RCC 7860 (cell line): ENCODE measurements at places on chromosomes 12 and 14.

GRCh38 chr12:21323736-21324135 lies 11.0 kb downstream of the SLCO1A2 start:
- no peak for DNase-seq

DNA sequence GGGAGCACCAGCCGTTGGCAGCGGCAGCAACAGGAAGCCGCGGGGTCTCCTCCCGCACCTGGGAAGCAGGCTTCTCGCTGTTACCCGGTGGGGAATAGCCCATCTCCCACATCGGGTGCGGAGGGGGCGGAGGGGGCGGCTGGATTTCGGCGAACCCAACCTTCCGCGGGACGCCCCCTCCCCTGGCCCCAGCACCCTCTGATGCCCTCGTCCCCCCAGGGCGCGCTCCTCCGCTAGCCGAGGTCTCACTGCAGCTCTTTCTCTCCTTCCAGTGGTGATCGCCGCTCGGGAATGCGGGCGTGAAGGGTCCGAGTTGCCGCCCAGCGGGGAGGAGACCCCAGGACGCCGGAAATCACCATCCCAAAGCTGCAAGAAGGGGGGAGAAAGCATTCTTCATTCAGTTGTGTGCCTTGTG lies 303 bp downstream of the SAMD4A start:
- no peak for DNase-seq

DNA sequence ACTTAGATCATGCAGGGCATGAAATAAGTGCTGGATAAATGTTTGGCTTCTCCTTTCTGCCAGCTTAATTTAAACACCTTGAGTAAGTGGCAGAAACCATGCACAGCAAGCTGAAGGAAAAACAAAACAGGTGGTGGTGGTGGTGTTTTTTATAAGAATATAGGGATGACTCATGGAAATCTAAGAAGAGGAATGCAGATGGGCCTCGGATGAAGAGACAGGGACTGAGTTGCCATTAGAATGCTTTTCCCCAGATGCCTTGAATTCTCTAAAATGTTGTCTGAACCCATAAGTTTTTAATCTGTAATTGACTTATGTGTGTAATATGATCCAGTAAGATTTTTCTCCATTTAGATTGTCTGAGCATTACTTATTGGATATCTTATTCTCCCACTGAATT lies 93.1 kb upstream of the ZDHHC17 start:
- no peak for DNase-seq

DNA sequence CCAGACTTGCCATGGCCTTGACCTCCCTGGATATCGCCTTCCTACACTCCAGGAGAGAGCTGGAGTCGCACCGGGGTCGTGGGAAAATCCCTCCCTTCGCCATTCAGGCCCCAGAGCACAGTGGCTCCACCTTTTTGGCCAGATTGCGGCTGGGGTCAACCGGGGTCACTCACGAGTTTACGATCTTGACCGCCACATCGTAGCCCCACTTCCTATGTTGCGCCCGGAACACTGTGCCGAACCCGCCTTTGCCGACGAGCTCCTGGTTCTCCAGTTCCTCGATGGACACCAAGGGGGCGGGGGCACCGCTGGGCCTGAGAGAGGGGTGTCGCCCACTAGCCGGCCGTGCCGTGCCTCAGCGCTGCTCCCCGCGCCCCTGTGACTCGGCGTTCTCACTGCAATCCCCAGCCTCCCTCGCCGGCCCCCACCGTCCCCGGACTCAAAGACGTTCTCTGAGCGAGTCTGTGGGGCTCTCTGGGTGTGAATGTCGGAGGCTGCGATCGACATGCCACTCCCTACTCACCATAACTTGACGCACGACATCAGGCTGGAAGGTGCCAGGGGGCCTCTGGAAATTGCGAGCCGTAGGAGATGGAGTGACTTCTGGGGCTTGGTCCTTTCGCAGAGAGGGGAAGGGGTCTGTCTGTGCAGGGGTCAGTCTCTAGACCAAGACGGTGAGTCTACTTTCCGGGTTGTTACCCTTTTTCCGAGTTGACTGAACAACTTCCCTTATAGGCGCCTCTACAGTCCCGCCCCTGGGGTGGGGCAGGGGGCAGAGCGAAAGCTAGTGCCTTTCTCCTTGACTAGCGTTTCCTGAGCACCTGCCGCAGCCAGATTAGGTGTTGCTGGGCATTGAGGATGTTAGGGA lies at the start of gene RIPK3:
Gene RIPK3 (minus strand): TSS at position 708 of the 868 bp plus-strand sequence. CDS start 165 bp downstream, at position 543.
- no peak for DNase-seq

DNA sequence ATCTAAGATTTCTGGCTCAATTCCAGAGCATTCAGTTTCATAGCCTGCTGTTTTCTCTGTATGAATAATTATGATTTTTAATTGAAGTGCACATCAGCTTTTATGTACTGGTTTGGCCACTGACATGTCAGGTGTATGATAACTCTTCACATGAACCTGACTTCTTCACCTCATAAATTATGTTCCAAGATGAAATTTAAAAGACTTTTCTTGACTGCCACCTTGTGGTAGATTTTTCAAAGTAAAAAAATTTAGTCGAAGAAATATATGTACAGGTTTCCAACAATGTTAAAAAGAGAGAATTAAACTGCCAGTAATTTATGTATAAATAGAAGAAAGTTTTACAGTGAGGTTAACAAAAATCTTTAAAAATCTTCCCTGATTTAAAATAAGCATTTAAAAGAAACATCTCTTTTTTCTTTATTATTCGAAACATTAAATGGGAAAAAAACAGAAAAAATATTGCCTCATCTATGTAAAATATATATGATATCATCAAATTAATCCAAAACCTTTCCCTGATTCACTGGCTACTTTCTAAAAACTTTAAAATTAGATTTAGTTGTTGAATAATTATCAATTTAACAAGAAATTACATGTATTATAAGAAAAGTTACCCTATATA lies 124.9 kb upstream of the ATXN7L3B start:
- DNase-seq: no peak

DNA sequence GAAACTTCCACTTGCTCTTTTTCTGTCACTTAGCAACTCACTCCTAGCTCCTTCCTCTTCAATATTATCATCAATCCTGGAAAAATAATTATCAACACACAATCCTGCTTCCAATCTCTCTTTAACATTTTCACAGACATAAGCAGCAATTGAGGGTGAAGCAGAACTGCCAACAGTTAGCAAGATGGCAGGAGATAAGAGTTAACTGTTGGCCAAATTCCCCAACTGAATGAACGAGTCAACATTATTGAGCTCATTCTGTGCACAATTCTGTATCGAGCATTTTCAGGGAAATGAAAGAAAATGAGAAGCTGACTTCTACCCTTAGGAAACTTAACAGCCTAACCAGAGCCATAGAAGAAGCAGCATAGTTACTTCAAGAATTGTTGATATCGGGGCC lies 152.0 kb downstream of the KCNA5 start:
- DNase-seq: no peak

- no peak for DNase-seq
These were observed 4.6 kb downstream of the FAM177A1 start for GRCh38 chr14:35050652-35051051.

GRCh38 chr14:61462566-61463193 lies 141.3 kb downstream of the PRKCH start:
- DNase-seq: peak; percentile 84

- DNase-seq: no peak
These were observed 24.7 kb upstream of the MYBPC1 start for GRCh38 chr12:101570047-101570446.

- no peak for DNase-seq
These were observed 19.8 kb upstream of the SLC5A8 start for GRCh38 chr12:101229841-101230241.

- no peak for DNase-seq
These were observed 26.3 kb downstream of the CMA1 start for GRCh38 chr14:24481622-24482324.

- no peak for DNase-seq
These were observed 565 bp downstream of the CCDC77 start for GRCh38 chr12:402029-402389.

DNA sequence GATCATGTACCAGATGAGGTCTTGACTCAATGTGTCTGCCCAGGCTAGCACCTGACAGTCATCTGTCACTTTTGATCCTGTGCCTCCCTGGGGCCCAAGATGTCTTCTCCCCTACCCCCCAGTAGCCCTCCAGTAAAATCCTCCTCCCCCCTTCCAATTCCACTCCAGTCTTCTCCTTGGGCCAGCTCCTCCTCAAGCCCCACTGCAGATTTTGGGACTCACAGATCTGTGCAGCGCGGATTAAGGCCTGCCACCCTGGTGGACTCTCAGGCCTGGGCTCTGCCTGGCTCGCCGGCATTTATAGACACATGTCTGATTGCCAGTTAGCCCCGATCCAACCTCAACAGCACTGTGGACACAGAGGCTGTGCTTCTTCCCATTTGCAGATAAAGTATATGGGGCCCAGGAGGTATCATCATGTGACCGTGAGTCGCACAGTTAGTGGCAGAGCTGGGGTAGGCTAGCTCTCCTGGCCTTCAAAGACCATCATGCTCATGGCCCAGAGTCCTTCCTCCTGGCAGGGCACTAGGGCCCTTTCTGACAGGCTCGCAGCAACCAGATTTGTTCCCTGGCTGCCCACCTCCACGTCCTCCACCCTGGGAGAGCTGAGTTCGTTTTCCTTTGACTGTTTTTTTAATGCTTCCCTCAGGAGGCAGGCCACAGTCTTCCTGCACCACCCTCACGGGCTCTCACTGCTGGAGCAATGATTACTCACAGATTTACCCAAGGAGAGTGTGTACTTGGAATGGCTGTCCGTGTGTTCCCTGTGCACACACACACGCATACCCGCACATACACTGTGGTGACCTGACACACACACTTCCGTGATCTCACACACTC lies 98.3 kb upstream of the DIO3 start:
- DNase-seq: no peak

GRCh38 chr14:51533872-51534553 lies 117.7 kb upstream of the FRMD6 start:
- no peak for DNase-seq

DNA sequence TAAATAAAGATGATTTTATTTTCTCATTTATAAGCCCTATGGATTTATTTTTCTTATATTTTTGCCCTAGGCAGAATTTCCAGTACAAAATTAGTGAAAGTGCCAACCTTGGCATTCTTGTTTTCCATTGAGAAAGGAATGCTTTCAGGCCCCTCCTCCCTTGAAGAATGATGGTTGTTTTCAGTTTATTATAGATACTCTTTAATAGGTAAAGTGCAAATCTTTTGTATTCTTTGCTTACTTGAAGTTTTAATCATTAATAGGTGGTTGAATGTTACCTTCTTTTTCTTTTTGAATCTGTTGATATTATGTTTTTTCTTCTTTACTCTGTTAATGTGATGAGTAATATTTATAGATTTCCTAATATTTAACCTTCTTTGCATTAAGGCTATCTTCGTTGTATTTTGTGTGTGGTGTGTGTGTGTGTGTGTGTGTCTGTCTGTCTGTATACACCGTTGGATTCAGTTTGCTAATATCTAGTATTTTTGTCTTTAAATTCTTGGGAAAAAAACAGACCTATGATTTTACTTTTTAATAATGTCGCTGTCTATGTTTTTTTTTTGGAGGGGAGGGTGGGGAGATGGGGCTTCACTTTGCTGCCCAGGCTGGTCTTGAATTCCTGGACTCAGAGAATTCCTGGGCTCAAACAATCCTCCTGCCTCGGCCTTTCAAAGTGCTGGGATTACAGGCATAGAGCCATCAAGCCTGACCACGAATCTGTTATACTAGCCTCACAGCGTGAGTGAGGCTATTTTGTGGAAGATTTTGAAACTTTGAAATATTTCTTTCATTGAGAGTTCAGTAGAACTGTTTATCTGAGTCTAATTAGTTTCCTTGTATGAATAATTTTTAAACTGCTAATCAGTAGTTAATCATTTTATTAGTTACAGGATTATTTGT lies 13.5 kb downstream of the SRGAP1 start:
- peak; percentile 14 for DNase-seq

DNA sequence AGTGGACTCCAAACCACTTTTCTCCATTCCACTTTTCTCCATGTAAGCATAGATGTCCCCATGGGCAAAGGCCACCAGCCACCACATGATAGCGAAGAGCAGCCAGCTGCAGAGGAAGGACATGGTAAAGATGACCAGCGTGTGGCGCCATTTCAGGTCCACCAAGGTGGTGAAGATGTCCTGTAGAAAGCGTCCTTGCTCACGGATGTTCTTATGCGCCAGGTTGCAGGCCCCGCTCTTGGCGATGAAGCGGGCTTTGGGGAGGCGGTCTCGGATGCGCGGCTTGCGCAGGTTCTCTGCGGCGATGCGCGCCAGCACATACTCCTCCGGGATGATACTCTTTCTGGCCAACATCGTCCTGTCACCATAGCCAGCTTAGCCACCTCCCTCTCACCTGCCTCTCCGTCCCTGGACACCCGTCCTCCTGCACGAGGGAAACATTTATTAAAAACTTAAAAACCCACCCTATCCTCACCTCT lies 1.2 kb downstream of the KCNJ8 start:
- no peak for DNase-seq

- no peak for DNase-seq
These were observed 1158.8 kb downstream of the AACS start for GRCh38 chr12:126224032-126224431.

DNA sequence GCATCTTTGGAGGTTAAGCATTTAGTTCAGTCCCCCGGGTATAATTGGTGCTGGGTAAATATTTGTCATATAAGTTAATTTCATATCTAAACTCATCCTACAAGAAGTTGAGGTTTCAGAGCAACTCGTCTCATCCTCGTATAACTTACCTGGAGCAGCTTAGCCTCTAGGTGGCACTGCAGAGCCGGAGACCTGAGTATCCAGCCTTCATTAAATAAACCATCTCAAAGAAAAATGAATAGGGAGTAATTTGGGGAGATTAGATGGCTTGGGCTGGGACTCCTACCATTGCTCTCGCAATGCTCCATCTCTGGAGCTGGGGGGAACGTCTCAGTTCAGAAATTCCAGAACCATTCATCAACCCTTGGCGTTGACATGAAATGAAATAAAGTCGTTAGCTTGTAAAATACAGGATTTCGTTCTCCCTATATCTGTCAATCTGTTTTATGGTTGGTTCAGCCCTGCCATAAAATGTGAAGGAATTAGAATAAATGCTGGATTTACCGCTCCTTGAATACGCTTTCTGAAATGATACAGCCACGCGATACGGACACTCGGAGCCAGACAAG lies 122.9 kb upstream of the TMEM132D start:
- DNase-seq: peak; percentile 9

- DNase-seq: no peak
These were observed 154.0 kb upstream of the BCL2L14 start for GRCh38 chr12:11916771-11917170.

- DNase-seq: no peak
These were observed 41.3 kb downstream of the VDR start for GRCh38 chr12:47863467-47863866.

DNA sequence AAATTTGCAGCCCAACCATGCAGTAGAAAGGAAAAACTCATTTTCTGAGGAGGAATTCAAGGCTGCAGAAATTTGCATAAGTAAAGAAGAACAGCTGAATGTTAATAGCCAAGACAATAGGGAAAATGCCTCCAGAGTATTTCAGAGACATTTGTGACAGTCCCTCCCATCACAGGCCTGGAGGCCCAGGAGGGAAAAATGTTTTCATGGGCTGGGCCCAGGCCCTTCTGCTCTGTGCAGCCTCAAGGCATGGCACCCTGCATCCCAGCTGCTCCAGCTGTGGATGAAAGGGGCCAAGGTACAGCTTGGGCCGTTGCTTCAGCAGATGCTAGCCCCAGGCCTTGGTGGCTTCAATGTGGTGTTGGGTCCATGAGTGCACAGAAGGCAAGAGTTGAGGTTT lies 62.3 kb downstream of the ATXN7L3B start:
- no peak for DNase-seq

- DNase-seq: peak; percentile 33
These were observed 95.2 kb upstream of the PCED1B start for GRCh38 chr12:46983959-46984841.
